Activated naive CD8-positive, alpha-beta T cell treated with anti-CD3 and anti-CD28 coated beads for 36 hours (primary cell): ENCODE measurements at places on chromosomes 4 and X.

DNA sequence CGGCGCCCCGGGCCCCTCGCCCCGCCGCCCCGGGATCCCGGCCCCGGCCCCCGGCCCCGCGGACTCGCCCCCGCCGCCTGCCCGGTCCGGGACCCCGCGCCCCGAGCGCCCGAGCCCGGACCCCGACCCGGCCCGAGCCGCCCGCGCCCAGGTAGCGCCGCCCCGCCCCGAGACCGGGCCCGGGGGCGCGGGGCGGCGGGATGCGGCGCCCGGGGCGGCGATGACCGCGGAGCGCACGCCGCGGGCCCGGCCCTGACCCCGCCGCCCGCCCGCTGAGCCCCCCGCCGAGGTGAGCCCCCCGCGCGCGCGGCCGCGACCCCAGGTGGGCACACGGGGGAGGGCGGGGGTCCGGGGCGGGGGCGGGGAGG lies 224 bp downstream of the FGFRL1 start:
- H3K27me3 ChIP-seq = peaks cover 23% of the 10 kb centered on the region
- no peak for DNase-seq
- no peaks in the 10 kb centered on the region for H3K36me3 ChIP-seq
- no peak overlapping the region for H3K4me3 ChIP-seq
- peaks cover 10% of the 10 kb centered on the region for H3K4me1 ChIP-seq

GRCh38 chrX:155056877-155057792 lies 13.8 kb downstream of the CMC4 start:
- no peaks in the 10 kb centered on the region for H3K27me3 ChIP-seq
- DNase-seq = peak; percentile 10
- no peak overlapping the region for H3K27ac ChIP-seq
- peaks cover 7% of the 10 kb centered on the region for H3K36me3 ChIP-seq
- H3K4me1 ChIP-seq = peaks cover 13% of the 10 kb centered on the region

DNA sequence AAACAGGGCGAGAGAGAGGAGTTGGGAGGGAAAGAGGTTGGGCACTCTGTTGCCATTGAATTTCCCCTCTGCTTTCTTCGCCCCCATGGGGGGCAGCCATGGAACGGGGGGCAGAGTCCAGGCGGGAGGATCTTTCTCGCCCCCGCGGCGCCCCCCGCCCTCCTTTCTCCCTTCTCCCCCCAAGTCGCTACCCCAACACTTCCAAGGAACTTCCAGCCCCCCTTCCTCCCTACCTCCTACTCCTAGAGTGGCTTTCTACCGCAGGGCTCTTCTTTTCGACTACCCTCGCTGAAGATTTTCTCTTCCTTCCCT lies 594 bp upstream of the STAG2 start:
- DNase-seq = peak; percentile 1
- H3K27ac ChIP-seq = peak overlapping the region; percentile 100
- H3K4me3 ChIP-seq = peak overlapping the region; percentile 97
- H3K27me3 ChIP-seq = peaks cover 5% of the 10 kb centered on the region

- no peak overlapping the region for H3K27ac ChIP-seq
- DNase-seq = no peak
- H3K4me1 ChIP-seq = no peaks in the 10 kb centered on the region
- no peaks in the 10 kb centered on the region for H3K36me3 ChIP-seq
- H3K4me3 ChIP-seq = no peak overlapping the region
- no peaks in the 10 kb centered on the region for H3K27me3 ChIP-seq
Measured at GRCh38 chr4:36773467-36773866, 471.1 kb upstream of the NWD2 start.

DNA sequence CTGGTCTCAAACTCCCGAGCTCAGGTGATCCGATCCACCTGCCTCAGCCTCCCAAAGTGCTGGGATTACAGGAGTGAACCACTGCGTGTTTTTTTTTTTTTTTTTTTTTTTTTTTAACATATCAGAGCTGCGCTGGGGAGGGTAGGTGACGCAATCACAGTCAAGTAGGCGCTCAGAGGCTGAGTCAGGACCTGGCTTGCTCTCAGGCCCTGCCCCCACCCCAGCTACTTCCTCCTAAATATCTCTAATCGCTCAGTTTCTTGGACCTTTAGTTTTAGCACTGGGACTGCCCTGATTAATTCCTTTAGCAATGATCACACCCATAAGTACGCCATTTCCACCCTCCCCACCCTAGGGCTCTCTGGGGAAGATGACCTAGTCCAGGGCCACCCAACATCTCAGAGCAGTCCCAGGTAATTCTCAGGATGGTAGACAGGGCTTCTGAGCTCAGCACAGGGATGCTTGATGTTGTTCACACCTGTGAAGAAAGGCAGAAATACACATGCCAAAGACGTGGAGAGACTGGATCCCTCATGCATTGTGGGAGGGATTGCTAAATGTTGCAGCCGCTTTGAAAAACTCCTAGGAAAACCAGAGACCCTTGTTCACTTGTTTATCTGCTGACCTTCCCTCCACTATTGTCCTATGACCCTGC lies 50.2 kb downstream of the DDX3X start:
- DNase-seq = peak; percentile 27
- peak overlapping the region; percentile 78 for H3K27ac ChIP-seq
- H3K4me1 ChIP-seq = peaks cover 13% of the 10 kb centered on the region
- no peak overlapping the region for H3K4me3 ChIP-seq
- H3K27me3 ChIP-seq = no peaks in the 10 kb centered on the region
- H3K36me3 ChIP-seq = no peaks in the 10 kb centered on the region

DNA sequence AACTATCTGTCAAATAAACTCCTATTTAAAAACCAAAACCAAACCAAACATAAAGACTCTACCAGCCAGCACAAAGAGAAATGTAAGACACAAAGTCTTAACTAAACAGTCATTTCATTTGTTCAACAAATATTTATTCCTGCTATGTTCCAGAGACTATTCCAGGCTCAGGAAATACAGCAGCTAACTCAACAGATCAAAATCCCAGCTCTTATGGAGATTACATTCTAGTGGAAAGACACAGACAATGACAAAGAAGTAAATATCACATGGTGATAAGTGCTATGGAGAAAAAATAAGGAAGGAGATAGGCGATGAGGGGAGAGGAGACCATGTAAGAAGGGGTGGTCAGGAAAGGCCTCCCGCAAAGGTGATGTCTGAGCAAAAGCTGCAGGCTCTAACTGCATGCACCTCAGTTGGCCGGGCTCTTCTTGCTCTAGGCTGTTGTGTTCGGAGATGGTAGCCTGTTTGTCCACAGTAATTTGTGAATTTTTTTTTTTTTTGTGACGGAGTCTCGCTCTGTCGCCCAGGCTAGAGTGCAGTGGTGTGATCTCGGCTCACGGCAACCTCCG lies 15.1 kb downstream of the PPEF1 start:
- no peak overlapping the region for H3K27ac ChIP-seq
- H3K4me3 ChIP-seq = no peak overlapping the region
- H3K27me3 ChIP-seq = no peaks in the 10 kb centered on the region
- no peaks in the 10 kb centered on the region for H3K4me1 ChIP-seq

- no peak overlapping the region for H3K27ac ChIP-seq
- H3K4me1 ChIP-seq = no peaks in the 10 kb centered on the region
- peaks cover 3% of the 10 kb centered on the region for H3K27me3 ChIP-seq
- no peak for DNase-seq
- no peaks in the 10 kb centered on the region for H3K36me3 ChIP-seq
Measured at GRCh38 chr4:82643994-82644733, 82.4 kb upstream of the TMEM150C start.

GRCh38 chr4:42945874-42946273 lies 53.4 kb downstream of the GRXCR1 start:
- no peaks in the 10 kb centered on the region for H3K4me1 ChIP-seq
- no peak for DNase-seq
- peaks cover 4% of the 10 kb centered on the region for H3K27me3 ChIP-seq
- H3K36me3 ChIP-seq = no peaks in the 10 kb centered on the region
- H3K27ac ChIP-seq = no peak overlapping the region

DNA sequence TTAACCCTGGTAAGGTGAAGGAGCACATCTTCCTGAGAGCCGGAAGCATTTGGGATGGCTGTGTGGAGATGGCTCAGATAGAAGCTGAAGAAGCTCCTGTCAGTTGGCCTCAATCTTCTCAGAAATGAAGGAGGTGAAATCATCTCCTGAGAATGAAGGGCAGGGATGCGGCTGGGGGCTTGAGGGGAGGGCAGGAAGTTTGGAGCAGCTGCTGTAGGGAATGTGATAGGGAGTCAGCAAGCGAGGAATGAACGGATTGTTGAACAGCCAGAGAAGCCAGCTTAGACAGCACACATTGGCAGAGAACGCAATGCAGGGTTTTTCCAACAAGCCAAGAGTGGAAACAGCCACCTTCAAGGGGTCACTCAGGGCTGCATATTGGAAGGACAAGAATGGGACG lies 10.0 kb downstream of the KCNE5 start:
- H3K4me3 ChIP-seq = no peak overlapping the region
- no peaks in the 10 kb centered on the region for H3K4me1 ChIP-seq
- H3K36me3 ChIP-seq = no peaks in the 10 kb centered on the region
- H3K27me3 ChIP-seq = no peaks in the 10 kb centered on the region
- no peak overlapping the region for H3K27ac ChIP-seq

GRCh38 chrX:152897222-152898131 lies at the start of gene ZNF185:
ZNF185 (plus strand) TSS chrX:152898067; CDS start chrX:152914490, 16,423 bp downstream.
- H3K27ac ChIP-seq = no peak within 1 kb of the TSS
- H3K4me1 ChIP-seq = no peaks in the 10 kb centered on the region
- no peaks in the 10 kb centered on the region for H3K36me3 ChIP-seq
- DNase-seq = peak; percentile 8

- H3K36me3 ChIP-seq = no peaks in the 10 kb centered on the region
- no peak overlapping the region for H3K27ac ChIP-seq
- H3K27me3 ChIP-seq = no peaks in the 10 kb centered on the region
- H3K4me1 ChIP-seq = no peaks in the 10 kb centered on the region
Measured at GRCh38 chr4:67055319-67055718, 490.0 kb downstream of the CENPC start.

GRCh38 chr4:94458682-94459081 lies 6.9 kb downstream of the PDLIM5 start:
- peaks cover 26% of the 10 kb centered on the region for H3K4me1 ChIP-seq
- H3K4me3 ChIP-seq = no peak overlapping the region
- peaks cover 15% of the 10 kb centered on the region for H3K36me3 ChIP-seq
- DNase-seq = no peak
- H3K27me3 ChIP-seq = no peaks in the 10 kb centered on the region
- no peak overlapping the region for H3K27ac ChIP-seq

- H3K27ac ChIP-seq = no peak overlapping the region
- H3K36me3 ChIP-seq = no peaks in the 10 kb centered on the region
- no peak for DNase-seq
- H3K4me3 ChIP-seq = no peak overlapping the region
- H3K4me1 ChIP-seq = peaks cover 2% of the 10 kb centered on the region
Measured at GRCh38 chrX:102129473-102129872, 4.0 kb downstream of the TCEAL2 start.

GRCh38 chrX:108494406-108495090 lies 54.9 kb downstream of the COL4A5 start:
- H3K36me3 ChIP-seq = no peaks in the 10 kb centered on the region
- no peak overlapping the region for H3K27ac ChIP-seq
- no peak for DNase-seq
- H3K27me3 ChIP-seq = no peaks in the 10 kb centered on the region

DNA sequence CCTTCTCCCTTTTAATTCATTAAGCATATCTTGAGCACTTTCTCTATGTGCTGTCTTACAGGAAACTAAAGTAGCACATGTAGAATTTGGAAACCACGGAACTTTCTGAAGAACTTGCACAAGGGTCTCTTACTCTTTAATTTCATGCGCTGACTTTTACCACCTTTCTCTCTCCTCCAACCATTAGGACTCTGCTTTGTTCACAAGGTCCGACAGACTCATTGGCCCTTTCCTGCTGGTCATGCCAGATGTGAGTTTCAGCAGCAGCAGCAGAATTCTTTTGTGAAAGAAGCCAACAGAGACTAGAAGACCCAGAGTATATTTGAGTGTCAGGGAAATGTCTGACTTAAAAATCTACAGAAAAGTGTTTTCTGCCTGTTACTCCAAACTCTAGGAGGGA lies 207.1 kb downstream of the GUCY2F start:
- H3K27me3 ChIP-seq = no peaks in the 10 kb centered on the region
- H3K27ac ChIP-seq = no peak overlapping the region
- DNase-seq = no peak
- H3K36me3 ChIP-seq = no peaks in the 10 kb centered on the region
- H3K4me3 ChIP-seq = no peak overlapping the region
- H3K4me1 ChIP-seq = no peaks in the 10 kb centered on the region

DNA sequence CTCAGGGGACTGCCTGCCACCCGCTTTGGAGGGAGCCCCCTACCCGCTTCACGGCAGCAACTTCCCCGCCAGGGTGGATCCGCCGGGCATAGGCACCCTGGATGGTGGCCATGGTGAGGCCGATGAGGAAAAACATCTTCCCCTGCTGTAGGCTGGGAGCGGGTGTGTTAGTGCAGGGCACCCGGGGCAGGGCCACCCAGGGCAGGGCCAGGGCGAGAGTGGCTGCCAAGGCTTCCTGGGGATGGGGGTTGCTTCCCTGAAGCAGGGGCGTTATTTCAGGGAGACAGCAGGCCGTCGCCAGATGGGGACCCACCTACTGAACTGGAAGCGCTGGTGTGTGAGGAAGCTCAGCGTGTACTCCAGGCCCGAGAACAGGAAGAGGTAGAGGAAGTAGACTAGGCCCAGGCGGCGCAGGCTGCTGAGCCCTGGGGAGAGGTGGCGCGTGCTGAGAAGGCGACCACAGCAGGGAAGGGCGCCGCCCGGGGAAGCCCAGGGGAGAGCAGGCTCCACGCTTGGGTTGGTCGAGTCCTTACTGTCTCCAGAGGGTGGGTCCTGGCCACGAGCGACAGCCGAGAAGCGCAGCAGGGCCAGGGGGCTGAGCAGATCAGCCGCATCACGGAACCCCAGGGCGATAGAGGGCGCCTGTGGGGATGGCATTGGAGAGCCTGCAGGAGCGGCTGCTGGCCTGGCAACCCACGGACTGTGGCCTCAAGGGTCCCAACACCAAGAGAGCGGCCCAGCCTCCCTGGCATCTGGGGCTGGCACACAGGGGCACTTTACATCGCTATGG lies 31.5 kb downstream of the NOP14 start:
- H3K4me3 ChIP-seq = peak overlapping the region; percentile 92
- peak; percentile 68 for DNase-seq
- H3K27ac ChIP-seq = peak overlapping the region; percentile 97
- H3K36me3 ChIP-seq = peaks cover 38% of the 10 kb centered on the region
- H3K4me1 ChIP-seq = peaks cover 22% of the 10 kb centered on the region

- no peaks in the 10 kb centered on the region for H3K27me3 ChIP-seq
- H3K27ac ChIP-seq = peak overlapping the region; percentile 99
- H3K36me3 ChIP-seq = peaks cover 18% of the 10 kb centered on the region
- DNase-seq = no peak
- peaks cover 22% of the 10 kb centered on the region for H3K4me1 ChIP-seq
- peak overlapping the region; percentile 90 for H3K4me3 ChIP-seq
Measured at GRCh38 chrX:48520976-48521352, 644 bp upstream of the EBP start.

DNA sequence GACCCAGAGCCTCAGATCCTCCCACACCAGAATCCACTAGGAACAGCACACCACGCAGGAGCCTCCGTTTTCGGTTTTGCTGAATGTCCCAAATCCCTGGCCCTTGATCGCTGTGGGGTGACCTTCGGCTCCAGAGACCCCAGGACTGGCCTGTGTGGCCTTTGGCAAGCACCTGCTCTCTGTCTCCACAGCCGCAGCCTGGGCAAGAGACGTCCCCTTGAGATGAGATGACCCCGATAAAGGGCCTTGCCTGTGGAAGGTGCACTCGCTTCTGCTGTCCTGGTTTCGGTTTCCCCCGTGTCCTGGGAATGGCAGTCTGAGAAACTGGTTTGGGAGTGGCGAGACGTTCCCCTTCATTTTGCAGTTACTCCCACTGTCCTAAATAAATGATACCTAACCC lies 9.6 kb downstream of the PSAPL1 start:
- no peak for DNase-seq
- no peaks in the 10 kb centered on the region for H3K27me3 ChIP-seq
- H3K4me3 ChIP-seq = no peak overlapping the region
- H3K27ac ChIP-seq = no peak overlapping the region
- no peaks in the 10 kb centered on the region for H3K4me1 ChIP-seq
- no peaks in the 10 kb centered on the region for H3K36me3 ChIP-seq

GRCh38 chr4:21738821-21739220 lies 209.8 kb downstream of the KCNIP4 start:
- no peaks in the 10 kb centered on the region for H3K4me1 ChIP-seq
- H3K27me3 ChIP-seq = no peaks in the 10 kb centered on the region
- H3K4me3 ChIP-seq = no peak overlapping the region
- no peak overlapping the region for H3K27ac ChIP-seq
- H3K36me3 ChIP-seq = no peaks in the 10 kb centered on the region
